ENCODE measurements at places on chromosomes 2 and 18. TPM values are rescaled to one million over a fixed set of nuclear protein-coding genes. Genes with fewer than 3 reads are reported as not detected.

The KCNJ3 gene
- 0.05 TPM for total RNA-seq

The HES6 gene
- 152 TPM for total RNA-seq

The AQP12A gene
- total RNA-seq: not detected

The TEKT4 gene
- total RNA-seq: not detected

The TMEM182 gene
- total RNA-seq: 7.9 TPM

The G6PC2 gene
- total RNA-seq: not detected

The VSNL1 gene
- 1.7 TPM for total RNA-seq

DNA sequence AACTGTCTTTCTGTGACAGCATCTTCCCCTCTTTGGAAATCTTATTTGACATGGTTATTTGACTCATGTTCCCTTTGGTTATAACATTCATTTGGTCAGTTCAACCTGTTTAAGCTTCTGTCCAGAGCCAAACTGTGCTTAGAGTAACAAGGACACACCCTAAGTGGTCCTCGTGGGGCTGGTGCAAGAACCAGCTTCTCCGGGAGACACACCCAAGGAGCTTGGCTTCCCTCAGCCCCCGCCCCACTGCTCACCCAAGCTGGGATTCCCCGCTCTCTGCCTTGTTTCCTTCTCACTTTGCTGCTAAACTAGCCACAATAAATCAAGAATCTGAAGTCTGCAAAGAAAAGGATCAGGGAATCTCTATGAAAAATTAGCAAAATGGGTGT lies 1.4 kb downstream of the SCYGR3 start:
- DNase-seq: no peak

DNA sequence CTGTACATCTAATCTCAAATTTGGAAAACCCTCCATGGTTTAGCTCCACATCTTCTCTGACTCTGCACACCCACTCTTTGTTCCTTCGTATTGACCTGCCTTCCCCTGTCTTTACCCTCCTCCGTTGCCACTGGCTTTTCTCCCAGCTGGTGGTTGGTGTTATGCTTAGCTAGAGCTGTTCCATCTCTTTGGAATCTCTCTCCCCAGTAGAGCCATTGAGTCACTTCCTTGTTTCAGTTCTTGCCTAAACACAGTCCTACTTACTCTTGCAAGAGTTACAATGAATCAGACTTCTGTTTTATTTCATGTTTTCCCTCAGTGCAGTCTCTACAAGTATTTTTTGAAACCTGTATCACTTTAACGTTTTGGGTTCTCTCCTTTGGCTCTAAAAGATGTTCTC lies 263.9 kb downstream of the LTBP1 start:
- DNase-seq: no peak

GRCh38 chr2:86566821-86567190 lies 3.6 kb upstream of the CHMP3 start:
- no peak for DNase-seq

GRCh38 chr2:84559838-84560237 lies 43.5 kb downstream of the DNAH6 start:
- DNase-seq: no peak

- DNase-seq: no peak
These were observed 28.7 kb upstream of the MARCO start for GRCh38 chr2:118913131-118913802.

GRCh38 chr18:6811816-6812215 lies 82.3 kb downstream of the ARHGAP28 start:
- DNase-seq: no peak

DNA sequence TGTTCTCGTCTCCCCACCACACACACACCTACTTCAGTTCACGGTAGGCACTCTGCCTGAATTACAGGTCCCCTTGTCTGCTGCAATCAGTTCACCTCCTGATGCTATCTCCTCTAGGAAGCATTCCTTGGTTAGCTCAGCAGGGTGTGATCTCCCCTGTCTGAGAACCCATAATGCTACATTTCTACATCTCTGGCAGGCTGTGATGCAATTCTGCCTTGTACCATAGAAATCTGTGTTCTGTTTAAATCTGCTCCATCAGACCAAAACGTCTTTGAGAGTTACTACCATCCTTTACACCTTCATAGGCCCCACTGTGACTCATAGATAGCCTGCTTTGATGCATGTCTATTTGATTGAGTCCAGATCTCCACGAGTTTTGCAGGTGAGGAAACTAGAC lies 103.9 kb downstream of the TTC32 start:
- no peak for DNase-seq

- no peak for DNase-seq
These were observed 15.6 kb upstream of the PKDCC start for GRCh38 chr2:42032224-42032620.
